A673 (cell line): ENCODE measurements at places on chromosomes 12 and 14. TPM values are rescaled to one million over a fixed set of nuclear protein-coding genes. Genes with fewer than 3 reads are reported as not detected.

IL22 gene
- not detected in 2 replicates for total RNA-seq

BMP4 gene
- not detected in 2 replicates for total RNA-seq

EXOC3L4 gene
- not detected in 2 replicates for total RNA-seq

SLC6A12 gene
- total RNA-seq, result not detected in 2 replicates

RNASE2 gene
- not detected in 2 replicates for total RNA-seq

PIWIL1 gene
- total RNA-seq, result not detected in 2 replicates

CATSPERB gene
- not detected in 2 replicates for total RNA-seq

ZNF705A gene
- not detected in 2 replicates for total RNA-seq

- DNase-seq, result no peak
These were observed 214.3 kb downstream of the EFCAB11 start for GRCh38 chr14:89740241-89740640.

- no peak for DNase-seq
These were observed 13.9 kb upstream of the PITPNM2 start for GRCh38 chr12:123164710-123165261.

GRCh38 chr14:70616646-70617045 is 16.2 kb upstream of the MED6 start:
- no peak for DNase-seq

GRCh38 chr12:108711489-108712164 is 19.7 kb downstream of the CORO1C start:
- DNase-seq, result no peak

- DNase-seq, result peak; percentile 68
These were observed 2.3 kb upstream of the HSPB8 start for GRCh38 chr12:119176267-119177055.

- no peak for DNase-seq
These were observed 954 bp upstream of the SLC39A2 start for GRCh38 chr14:20998139-20998538.

DNA sequence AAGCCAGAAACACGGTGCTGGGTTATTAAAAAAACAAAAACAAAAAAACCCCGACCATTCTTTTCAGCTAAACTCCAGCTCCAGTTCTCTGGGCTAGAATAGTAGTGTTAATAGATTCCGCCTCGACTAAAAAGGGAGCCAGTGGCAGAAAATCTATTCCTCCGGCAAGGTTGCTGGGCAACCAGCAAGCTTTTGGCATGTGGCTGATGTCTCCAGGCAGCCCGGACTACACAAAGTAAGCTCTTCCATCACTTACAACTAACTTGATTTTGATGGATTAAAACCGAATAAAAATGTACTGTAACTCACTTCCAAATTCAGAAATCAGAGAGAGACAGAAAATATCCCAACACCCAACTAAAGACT is 126.4 kb upstream of the FOXN3 start:
- DNase-seq, result no peak

GRCh38 chr12:52691076-52691840 is 11.1 kb upstream of the KRT1 start:
- peak; percentile 18 for DNase-seq

GRCh38 chr14:95536671-95537070 is 1.8 kb downstream of the GLRX5 start:
- no peak for DNase-seq

DNA sequence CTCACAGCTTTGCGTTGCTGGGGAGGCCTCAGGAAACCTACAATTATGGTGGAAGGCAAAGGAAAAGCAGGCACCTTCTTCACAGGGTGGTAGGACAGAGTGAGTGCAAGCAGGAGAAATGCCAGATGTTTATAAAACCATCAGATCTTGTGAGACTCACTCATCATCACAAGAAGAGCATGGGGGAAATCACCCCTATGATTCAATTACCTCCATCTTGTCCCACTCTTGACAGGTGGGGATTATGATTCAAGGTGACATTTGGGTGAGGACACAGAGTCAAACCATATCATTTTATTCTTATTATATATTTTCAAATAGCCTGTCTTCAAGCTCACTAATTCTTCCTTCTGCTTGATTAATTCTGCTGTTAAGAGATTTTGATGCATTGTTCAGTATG is 665.3 kb downstream of the TRHDE start:
- no peak for DNase-seq

DNA sequence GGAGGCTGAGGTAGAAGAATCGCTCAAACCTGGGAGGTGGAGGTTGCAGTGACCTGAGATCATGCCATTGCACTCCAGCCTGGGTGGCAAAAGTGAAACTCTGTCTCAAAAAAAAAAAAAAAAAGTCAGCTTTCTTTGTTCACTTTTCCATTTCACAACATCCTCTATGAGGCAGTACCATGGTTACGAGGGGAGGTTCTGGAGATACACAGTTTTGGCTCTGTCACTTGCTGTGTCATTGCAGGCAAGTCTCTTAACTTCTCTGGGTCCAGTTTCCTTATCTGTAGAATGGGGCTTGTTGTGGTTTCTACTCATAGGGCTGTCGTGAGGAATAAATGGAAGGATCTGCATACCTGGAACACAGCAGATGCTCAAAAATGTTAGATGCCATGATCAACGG is 75.6 kb upstream of the SLC24A4 start:
- DNase-seq, result no peak

DNA sequence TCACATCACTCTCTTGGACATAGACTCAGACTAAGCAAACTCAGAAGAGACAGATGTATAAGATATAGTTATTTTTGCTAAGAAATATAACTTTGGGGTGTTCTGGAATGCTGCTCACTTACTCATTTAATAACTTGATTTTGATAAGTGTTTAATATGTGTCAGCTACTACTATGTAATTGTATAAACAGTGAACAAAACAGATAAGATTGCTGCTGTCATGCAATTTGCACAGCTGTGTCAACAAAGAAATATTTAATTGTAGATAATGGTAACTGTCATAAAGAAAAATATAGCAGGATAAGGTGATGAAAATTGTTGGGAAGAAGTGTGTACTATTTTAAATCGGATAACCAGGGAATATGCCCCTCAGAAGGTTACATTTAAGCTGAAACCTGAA is 84.1 kb upstream of the ZDHHC17 start:
- no peak for DNase-seq

GRCh38 chr14:105701456-105702274 is 175.3 kb downstream of the TMEM121 start:
- DNase-seq, result no peak

DNA sequence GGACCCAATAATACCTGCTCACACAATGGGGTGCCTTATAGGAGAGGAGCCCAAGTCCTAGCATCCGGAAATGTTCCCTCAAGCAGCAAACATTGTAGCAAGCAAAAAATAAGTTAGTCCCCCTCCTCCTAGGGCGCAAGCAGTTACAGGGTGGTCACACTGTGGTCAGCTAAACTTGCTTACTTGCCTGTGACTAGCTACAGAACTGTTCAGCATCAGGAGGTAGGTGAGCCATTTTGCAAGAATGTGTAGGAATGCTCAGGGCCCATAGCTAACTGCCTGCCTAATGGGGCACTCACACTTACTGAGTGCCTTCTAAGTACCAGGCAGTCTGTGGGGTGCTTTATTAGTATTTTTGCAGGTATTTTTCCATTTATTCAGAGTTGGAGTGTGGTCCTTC is 154.6 kb upstream of the GRIN2B start:
- DNase-seq, result no peak

DNA sequence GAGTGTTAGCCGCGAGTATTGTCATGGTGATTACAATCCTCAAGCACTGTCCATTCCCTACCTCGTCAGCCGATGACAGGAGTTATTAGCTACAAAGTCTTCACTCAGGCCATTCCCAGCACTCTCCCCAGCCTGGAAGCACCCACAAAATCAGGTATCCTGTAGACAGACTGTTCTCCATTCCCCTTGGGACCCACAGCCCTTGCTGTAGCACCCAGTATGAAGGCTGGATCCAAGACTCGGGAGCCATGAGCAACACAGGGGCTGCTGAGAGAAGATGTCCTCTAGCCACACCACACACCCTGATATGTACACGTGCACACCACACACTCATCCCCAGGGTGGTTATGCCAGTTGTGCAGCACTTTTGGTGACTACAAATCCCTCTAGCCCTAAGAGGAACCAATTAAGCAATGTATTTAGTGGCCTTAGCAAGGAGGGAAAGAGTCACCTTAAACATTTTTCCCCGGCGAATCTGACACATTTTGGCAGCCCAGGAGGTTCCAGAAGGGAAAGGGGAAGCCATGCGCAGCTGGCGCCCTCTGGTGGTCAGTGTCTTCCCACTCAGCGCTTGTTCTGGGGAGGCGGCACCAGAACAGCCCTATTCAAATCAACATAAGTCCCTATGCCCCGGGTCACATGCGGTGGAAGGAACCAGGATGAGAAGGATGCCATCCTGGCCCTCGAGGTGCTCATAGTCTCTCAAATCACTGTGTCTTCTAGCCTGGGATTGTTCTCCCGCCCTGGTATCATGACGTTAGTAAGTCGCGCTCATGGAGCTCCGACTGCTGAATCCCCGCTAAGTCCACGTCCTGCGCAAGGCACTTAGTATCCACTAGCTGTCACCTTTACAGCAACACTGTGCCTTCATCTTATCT is 96.9 kb downstream of the GCH1 start:
- DNase-seq, result peak; percentile 90

DNA sequence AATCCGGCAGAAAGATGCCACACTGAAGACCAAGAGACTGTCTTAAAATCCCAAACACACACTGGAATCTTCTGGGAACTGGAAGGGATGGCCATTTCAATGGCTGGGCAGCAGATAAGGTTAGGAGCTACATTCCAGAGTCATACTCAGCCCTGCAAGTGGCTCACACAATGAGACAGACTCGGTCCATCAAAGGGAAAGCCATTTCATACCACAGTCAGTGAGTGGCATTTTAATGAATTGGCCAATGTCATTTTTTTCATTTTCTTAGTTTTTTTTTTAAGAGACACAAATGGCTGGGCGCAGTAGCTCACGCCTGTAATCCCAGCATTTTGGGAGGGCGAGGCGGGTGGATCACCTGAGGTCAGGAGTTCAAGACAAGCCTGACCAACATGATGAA is 17.9 kb downstream of the CIT start:
- no peak for DNase-seq

GRCh38 chr12:80498059-80498728 is 54.2 kb downstream of the PTPRQ start:
- peak; percentile 28 for DNase-seq

- DNase-seq, result no peak
These were observed 13.4 kb downstream of the JAG2 start for GRCh38 chr14:105155071-105155651.

DNA sequence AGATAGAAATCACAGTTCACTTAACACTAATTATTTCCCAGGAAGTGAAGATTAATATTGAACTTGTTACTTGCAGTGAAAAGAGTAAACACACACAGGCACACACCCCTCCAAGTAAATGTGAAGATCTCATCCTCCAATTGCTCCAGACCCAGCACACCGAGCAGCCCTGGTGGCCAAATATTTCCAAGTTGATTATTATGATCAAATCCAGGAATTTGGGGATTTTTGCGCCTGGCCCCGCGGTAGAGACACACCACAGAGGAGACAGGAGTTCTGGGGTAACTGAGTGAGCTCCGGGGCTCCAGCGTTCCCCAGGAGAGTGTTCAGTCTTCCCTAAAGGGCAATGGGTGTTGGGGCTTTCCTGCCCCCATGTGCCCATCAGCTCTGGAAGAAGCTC is 431.5 kb downstream of the BCL11B start:
- DNase-seq, result no peak

- no peak for DNase-seq
These were observed 38.4 kb upstream of the FOXN3 start for GRCh38 chr14:89455412-89455811.

GRCh38 chr12:11855983-11856374 is 206.5 kb downstream of the ETV6 start:
- DNase-seq, result no peak

DNA sequence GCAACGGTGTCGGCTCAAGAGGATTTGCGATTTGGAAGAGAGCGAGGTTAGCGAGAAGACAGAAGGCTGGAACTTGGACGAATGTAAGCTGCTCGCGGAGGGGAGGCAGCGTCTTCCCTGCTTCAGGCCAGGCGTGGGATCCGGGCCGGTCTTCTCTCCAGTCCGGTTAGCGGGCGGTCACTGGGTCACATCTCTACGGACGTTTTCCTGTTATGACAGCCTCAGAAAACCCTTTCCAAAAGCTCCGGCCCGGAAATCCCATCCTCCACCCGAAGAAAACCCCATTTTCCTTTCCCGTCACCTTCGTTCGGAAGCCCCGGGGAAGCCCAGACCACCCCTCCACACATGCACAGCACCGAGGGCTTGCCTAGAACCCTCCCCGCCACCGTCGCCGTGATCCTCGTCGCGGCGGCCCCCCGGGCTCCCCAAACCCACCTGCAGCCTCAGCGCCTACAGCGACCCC is 268 bp downstream of the NDUFB1 start:
- DNase-seq, result peak; percentile 42

GRCh38 chr12:121872546-121873215 is 14.0 kb upstream of the HPD start:
- no peak for DNase-seq

- no peak for DNase-seq
These were observed 71.6 kb downstream of the ZNF641 start for GRCh38 chr12:48279101-48279500.

- peak; percentile 93 for DNase-seq
These were observed 4.2 kb downstream of the SH2B3 start for GRCh38 chr12:111409780-111410430.

DNA sequence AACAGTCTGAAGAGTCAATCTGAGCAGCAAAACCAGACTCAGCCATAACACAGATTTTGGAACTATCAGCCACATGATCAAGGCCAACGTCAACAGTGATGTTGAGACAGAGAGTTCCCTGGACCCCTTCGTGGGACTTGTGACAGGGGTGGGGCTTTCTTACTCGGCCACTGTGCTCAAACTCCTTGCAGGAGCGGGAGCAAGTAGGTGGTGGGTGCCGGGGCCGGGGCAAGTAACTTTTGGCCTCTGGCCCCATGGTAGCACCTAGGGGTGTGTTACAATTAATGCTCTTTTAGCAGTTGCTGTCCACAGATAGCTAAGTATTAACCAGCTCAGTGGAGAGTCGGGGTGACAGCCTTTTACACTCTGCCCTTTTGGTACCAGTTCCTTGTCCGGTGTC is 384.4 kb downstream of the NUAK1 start:
- no peak for DNase-seq

DNA sequence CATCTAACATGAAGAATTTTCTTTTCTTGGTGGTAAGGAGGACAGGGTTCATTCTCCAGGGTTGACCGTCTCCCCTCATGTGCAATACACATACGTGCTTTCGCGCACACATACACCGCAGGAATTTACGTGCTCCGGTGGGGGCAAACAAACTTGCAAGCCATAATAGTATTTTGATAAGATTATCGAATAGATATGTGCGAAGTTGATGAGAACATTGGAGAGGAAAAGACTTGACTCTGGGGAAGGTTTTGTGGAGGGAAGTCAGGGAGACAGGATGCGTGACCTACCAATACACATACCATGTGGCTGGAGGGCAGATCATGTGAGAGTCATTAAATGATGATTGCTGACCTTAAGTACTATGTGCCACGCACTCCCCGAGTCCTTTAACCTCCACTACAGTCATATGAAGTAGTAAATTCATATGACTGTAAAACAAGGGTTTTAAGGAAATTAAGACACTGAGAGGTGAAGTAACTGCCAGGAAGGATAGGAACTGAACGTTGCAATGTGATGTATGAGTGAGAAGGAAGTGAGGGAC is 921 bp downstream of the RAD51B start:
- DNase-seq, result no peak
